ENCODE measurements at places on chromosomes 7 and 10. TPM values are rescaled to one million over a fixed set of nuclear protein-coding genes. Genes with fewer than 3 reads are reported as not detected.

DNA sequence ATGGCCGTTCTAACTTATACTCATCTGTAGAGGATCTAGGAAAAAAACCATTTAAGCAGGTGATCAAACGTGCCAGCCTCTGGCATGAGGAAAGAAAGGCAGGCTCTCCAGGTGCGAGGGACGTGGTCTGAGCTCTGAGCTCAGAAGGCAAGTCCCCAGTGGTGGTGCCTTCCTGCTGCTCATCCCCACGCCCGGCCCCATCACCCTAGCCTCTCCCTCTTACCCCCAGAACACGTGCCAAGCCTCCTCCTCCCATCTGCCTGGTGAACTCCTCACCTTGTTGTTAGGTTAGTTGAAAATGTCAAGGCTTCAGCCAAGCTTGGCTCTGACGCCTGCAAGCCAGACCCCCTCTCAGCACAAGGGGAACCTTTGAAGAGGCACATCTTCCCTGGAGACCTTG lies 571.2 kb upstream of the MKI67 start:
- no peak for DNase-seq

GRCh38 chr10:21523557-21524008 lies 1.9 kb downstream of the SKIDA1 start:
- no peak for DNase-seq

- DNase-seq, result no peak
Observed at GRCh38 chr10:129796710-129797420, 167.2 kb downstream of the EBF3 start.

DNA sequence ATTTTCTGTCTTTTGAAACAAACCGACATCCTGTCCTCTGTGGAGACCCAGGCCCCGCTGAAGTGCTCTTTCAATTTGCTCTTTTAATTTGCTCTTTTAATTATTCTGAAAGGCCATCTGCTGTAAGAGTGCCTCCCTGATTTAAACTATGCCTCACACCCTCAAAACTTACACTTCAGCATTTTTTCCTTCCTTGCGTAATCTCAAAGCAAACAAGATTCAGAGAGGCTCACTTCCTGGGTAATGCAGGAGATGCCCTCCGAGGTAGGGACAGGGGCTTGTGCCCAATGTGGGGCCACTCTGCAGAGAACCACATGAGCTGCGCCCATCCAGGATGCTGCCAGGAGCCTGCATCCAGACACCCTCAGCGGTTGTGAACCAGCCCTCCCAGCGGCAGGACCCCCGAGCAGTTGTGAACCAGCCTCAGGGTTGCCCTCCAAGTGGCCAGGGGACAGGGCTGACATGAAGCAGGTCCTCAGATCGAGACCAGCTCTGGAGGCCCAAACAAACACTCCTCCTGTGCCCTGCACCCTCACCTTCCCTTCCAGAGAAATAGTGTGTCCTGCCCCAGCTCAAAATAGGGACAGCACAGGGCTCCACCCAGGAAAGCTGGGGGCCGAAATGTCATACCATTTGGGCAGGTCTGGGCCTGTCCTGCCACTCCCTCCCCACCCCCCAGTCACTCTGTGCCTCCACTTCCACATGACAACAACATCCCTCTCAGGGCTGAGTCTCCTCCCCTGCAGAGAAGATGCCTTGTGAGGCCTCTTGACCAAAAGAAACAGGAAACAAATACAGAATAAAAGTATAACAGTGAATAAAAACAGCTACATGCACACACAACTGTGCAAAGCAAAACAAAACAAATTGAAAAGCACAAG lies 190.4 kb downstream of the PTPRN2 start:
- DNase-seq, result no peak

DNA sequence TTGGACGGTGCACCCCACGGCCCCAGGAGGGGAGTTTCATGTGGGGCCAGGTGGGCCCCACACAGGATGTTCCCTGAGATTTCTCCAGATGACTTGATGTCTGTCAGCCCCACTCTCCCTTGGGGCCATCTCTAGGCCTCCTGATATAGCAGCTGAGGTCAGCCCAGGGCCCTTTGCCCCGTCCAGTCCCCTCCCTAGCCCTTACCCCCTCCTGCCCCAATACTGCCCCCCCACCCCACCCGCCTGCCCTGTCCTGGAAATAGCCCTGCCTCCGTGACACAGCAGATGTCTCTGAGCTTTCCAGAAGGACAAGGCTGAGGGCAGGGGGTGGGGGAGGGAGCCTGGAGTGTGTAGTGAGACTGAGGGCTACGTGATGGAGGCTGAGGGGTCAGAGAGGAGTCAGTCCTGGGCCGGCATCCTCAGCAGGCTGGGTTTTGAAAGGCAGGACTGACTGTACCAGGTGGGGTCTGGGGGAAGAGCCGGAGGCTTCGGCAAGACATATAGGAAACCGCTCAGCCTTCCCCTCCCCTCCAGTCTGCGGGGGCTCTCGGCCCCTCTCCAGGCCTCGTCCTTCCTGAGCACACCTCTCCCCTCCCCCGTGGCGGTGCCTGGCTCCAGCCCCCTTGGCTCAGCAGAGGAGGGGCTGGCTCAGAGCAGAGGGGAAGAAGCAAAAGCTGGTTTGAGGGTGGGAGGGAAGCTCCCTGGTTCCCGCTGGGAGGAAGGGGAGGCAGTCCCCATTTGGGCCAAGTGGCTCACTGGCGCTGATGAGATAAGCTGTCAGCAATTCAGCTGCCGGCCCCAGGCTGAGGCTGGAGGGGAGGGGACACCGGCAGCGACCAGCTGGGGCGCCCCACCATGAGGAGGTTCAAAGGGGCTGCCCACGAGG lies 2.0 kb downstream of the FLNC start:
- no peak for DNase-seq

DNA sequence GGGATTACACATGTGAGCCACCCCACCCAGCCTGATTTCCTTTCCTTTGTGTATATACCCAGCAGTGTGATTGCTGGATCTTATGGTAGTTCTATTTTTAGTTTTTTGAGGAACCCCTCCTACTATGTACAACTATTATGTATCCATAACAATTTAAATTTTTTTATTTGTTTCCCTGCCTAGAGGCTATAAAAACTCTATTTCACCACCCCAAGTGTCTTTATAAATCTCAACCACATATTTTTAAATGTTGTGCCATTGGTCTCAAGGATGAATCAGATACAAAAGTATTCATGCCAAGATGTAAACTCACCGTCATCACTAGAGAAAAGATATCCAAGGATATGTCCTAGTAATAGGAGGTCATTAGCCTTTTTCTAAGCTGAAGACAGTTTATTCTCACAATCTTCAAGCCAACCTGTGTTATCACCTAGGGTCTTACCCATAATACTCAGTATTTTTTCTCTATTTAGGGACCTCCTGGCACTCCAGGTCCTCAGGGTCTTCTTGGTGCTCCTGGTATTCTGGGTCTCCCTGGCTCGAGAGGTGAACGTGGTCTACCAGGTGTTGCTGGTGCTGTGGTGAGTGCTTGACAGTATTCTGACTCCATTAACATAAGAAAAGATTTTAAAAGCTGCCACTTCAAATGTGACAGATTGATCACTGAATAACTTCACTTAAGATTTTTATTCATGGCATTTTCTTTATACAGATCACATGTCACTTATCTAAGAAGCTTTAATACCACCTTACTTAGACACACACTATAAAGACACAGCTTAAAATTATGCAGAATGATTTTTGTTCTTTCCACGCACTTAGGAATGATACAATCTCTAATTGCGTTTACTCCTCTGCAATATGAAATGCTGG lies 29.4 kb downstream of the COL1A2 start:
- DNase-seq, result no peak

GRCh38 chr7:55075464-55076021 lies 56.7 kb downstream of the EGFR start:
- no peak for DNase-seq

GRCh38 chr10:86439544-86439943 lies 72.9 kb upstream of the GRID1 start:
- no peak for DNase-seq

GRCh38 chr7:136501151-136501550 lies 367.3 kb upstream of the CHRM2 start:
- no peak for DNase-seq

DNA sequence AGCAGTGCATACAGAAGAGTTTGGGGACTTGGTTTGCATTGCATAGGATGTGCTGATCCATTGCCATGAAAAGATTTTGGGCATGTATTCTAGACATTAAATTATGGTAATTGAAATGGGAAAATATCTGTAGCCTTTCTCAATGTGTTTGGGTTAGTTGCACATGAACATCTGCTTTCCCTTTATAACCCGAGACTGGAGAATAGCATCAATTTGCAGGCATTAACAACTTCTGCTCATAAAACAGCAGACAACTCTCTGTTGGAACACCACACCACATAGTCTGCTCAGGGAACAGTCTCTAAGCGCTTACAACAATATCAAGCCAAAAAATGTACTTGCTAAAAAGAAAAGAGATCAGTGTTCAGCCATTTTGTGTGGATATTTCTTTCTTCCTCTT lies 1391.1 kb upstream of the LRRTM3 start:
- no peak for DNase-seq

MLXIPL gene
- total RNA-seq, result not detected

LRIT1 gene
- not detected for total RNA-seq
